ENCODE measurements at places on chromosomes 7 and 10. TPM values are rescaled to one million over a fixed set of nuclear protein-coding genes. Genes with fewer than 3 reads are reported as not detected.

ACBD7 gene
- total RNA-seq = 7.3 TPM

KLF14 gene
- total RNA-seq = not detected

EPO gene
- total RNA-seq = not detected

PTER gene
- 26.0 TPM for total RNA-seq

GRCh38 chr7:54544149-54544526 is 2.0 kb downstream of the VSTM2A start:
- H3K4me1 ChIP-seq = no peaks in the 10 kb centered on the region
- H3K36me3 ChIP-seq = no peaks in the 10 kb centered on the region
- H3K27me3 ChIP-seq = peaks cover 57% of the 10 kb centered on the region
- no peak overlapping the region for H3K4me3 ChIP-seq
- no peak overlapping the region for H3K27ac ChIP-seq

GRCh38 chr10:29273478-29273877 is 15.4 kb upstream of the LYZL1 start:
- no peak overlapping the region for H3K27ac ChIP-seq
- no peak for DNase-seq
- H3K36me3 ChIP-seq = no peaks in the 10 kb centered on the region
- no peaks in the 10 kb centered on the region for H3K27me3 ChIP-seq
- H3K4me1 ChIP-seq = no peaks in the 10 kb centered on the region
- H3K4me3 ChIP-seq = no peak overlapping the region

All from SJSA1 (cell line).